Ammon's horn (tissue), 1 donor: ENCODE measurements at places on chromosomes 3 and 15.

DNA sequence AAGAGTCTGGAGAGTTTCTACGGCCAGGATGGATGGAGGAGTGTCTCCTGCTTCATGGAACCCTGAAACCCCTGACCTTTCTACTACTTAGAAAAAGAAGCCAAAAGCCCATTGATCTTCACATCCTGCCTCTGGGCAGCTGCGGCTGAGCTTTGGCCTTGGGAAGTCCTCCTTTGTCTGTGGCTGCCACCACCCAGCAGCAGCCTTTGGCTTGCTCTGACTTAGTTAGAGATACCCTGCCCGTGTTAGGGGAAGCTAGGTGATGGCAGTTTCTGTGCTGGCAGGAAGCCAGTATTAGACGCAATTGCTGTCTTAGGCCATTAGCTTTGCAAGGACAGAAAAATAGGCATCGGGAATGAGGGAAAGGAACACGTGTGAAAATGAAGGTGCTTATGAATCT lies 18.8 kb downstream of the APH1B start:
- DNase-seq = no peak

- no peak for DNase-seq
Observed at GRCh38 chr3:120765830-120766493, 23.4 kb downstream of the GTF2E1 start.

DNA sequence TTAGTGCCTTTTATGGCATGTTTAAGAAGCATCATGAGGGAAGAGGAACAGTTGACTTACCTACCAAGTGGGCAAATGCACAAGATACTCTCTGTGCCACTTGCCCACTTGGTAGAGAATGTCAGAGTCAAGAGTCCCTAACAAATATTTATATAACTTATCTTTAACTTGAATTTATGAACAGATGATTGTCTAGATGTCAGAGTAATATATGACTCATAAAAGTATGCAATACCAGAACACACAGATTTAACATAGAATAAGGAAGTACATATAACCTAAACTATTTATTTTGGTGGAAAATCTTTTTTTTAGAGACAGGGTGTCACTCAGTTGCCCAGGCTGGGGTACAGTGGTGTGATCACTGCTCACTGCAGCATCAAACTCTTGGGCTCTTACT lies 130.0 kb upstream of the NANOGP8 start:
- DNase-seq = no peak

GRCh38 chr3:143163562-143164100 lies 44.1 kb downstream of the CHST2 start:
- peak; percentile 9 for DNase-seq

DNA sequence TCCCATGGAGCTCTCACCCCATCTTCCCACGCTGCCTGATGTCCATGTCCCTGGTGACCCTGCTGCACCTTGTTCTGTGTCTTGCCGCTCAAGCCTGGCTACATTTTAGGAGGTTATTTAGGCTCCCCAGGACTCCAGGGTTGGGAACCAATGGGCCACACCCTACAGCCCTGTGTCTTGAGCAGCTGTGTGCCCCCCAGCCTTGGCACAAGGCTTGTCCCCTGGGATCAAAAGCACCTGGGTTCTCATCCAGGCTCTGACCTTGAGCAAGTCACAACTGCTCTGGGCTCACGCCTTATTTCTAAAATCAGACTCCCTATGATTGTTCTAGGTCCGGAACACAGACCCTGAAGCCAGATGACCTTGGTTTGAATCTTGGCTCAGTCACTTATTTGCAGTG lies 14.1 kb downstream of the SPSB4 start:
- DNase-seq = no peak

- no peak for DNase-seq
Observed at GRCh38 chr3:191889106-191889505, 428.1 kb downstream of the PYDC2 start.

GRCh38 chr3:31502803-31503221 lies 29.9 kb upstream of the STT3B start:
- no peak for DNase-seq

DNA sequence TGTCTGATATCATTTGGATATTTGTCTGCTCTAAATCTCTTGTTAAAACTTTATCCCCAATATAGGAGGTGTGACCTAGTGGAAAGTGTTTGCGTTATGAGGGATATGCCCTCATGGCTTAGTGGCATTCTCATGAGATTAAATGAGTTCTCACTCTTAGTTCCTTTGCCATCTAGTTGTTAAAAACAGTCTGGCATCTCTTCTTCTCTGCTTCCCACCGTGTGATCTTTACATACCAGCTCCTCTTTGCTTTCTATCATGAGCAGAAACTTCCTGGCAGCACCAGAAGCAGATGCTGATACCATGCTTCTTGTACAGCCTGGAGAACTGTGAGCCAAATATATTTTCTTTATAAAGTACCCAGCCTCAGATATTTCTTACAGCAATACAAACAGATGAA lies 33.0 kb downstream of the NLGN1 start:
- no peak for DNase-seq

DNA sequence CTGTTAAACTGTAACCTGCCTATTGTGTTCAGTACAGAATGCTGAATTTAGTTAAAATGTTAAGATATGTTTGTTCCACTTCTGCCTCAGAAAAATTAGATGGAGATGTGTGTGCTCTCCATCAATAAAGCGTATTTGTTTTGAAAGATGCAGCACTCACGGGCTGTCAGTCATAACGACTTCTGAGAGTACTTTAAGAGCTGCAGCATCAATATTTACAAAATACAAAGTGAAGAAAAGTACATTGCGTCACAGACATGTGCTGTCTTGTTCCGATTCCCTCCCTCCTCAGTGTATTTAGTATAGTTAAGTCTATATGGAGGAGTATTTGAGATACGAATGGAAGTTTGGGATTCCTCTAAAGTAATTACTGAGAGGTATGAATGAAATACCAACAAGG lies 166.6 kb downstream of the BBX start:
- DNase-seq = no peak

- DNase-seq = no peak
Observed at GRCh38 chr3:171711461-171712170, 98.7 kb downstream of the PLD1 start.

GRCh38 chr3:39977058-39977794 lies 167.8 kb downstream of the MYRIP start:
- no peak for DNase-seq

DNA sequence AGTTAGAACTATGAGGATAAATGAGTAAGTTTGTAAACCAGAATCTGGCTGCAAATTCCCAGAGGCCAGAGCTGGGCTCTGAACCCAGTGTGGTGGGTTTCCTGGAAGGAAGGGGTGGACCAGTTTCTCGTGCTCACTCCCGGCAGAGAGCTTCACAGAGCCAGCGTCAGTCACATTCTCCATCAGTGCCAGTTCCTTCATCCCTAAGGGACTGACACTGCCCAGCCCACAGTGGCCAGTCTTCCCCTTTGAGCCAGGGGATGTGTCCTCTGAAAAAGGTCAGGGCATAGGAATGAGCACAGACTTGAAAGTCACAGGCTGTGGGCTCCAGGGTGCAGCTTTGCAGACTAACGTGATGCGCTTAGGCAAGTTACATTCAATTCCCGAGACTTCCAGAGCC lies 135.8 kb upstream of the HACD2 start:
- no peak for DNase-seq

- peak; percentile 66 for DNase-seq
Observed at GRCh38 chr15:90869601-90870353, 1.4 kb downstream of the FURIN start.

GRCh38 chr3:163048881-163049280 lies 1552.3 kb downstream of the OTOL1 start:
- no peak for DNase-seq

DNA sequence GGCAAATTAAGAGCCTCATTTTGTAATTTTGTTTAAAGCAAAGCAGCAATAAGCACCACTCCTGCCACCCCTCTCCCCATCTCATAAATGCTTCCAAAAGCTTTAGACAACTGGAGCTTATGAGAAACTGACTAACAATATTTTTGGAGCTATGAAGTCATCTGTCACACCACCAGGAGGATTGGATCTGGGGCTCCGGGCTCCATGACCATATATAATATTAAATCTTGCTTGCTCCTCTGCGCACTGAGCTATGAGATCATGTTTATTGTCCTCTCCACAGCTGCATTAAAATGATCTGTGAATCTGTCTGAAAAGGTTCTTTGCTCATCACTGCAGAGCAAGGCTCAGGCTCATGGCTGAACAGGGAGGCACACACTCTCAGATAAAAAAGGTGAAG lies 323.7 kb downstream of the ZNF621 start:
- no peak for DNase-seq

DNA sequence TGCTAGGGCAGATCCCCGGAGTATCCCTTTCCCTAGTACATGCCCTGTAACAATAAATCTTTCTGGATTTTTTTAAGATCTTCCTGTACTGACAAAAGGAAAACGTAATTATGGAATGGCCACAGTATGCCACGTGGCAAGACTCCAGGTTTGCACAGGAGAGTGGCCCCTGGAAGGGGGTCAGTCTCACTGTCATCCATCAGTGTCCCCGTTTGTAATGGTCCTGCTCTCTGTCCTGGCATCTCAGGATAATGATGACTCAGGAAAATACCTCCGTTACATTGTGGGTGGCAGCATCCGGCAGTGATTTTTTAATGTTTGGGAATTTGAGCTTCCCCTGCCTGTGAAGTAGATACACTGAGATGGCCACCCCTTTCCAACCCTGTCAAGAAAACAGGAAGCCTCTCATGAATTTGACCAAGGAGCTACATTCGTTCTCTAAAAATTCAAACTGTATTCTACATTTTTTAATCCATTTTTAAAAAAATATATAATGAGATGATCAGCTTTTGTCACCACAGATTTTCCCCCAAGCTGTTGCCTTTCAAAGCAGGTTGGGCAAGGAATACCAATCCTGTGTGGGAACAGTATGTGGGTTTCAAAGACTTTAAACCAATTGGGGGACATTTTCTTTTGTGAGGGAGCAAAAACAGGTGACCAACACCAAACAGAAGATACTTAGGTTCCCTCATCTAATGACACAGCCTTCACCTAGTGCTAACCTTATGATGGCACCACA lies 110.4 kb downstream of the C3orf70 start:
- no peak for DNase-seq

DNA sequence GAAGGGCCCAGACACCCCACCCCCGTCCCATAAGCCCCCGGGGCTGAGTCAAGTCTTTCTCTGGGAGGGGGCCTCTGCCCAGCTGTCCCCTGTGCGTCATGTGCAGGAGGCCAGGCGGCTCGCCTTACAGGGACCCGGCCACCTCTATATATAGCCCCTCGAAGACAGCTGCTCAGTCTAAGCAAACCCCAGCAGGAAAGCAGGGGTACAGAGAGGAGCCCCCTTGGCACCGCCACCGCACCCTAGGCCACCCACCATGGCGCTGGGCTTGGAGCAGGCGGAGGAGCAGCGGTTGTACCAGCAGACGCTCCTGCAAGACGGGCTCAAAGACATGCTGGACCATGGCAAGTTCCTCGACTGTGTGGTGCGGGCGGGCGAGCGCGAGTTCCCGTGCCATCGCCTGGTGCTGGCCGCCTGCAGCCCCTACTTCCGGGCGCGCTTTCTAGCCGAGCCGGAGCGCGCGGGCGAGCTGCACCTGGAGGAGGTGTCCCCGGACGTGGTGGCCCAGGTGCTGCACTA lies at the start of gene KLHL40:
Gene KLHL40 (plus strand): TSS at position 175 of the 519 bp plus-strand sequence. CDS start 82 bp downstream, at position 257.
- DNase-seq = no peak

- DNase-seq = no peak
Observed at GRCh38 chr15:89577776-89578115, 2.5 kb downstream of the TICRR start.

DNA sequence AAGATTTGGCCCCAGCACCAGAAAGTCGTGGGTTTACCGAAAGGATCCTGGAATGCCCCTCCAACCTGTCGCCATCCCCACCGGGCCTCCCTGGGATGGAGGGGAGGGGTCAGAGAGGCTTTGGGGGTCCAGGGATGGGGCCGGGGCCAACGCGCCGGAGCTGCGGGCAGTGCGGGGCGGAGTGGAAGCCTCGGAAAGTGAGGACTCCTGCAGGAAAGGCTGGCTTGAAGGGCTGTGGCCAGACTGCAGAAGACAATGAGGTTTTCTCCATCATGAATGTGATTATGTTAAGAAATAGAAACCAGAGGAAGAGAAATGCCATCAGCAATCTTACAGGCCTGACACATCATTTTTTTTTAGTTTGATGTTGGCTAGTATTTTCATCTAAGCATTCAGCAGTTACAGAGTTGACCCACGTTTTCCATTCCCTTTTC lies 738 bp downstream of the YEATS2 start:
- DNase-seq = peak; percentile 35

DNA sequence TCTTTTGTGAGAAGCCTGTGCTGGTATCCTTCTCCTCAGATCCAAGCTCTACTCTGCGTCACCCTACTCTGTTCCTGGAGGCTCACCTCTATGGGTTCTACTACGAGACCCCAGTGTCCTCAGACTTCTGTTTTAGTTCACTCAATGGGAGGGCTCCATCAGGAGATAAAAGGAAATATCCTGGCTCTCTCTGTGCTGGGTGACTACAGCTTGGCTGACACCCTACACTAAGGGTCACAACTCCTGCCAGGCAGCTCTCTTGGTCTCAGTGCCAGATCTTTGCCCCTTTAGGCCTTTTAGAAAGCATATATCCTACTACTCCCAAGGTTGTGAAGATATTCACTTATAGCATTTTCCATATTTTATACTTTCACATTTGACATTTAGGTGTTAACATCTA lies 46.5 kb downstream of the SPG11 start:
- DNase-seq = no peak

- no peak for DNase-seq
Observed at GRCh38 chr3:112056451-112056929, 22.0 kb downstream of the TMPRSS7 start.

DNA sequence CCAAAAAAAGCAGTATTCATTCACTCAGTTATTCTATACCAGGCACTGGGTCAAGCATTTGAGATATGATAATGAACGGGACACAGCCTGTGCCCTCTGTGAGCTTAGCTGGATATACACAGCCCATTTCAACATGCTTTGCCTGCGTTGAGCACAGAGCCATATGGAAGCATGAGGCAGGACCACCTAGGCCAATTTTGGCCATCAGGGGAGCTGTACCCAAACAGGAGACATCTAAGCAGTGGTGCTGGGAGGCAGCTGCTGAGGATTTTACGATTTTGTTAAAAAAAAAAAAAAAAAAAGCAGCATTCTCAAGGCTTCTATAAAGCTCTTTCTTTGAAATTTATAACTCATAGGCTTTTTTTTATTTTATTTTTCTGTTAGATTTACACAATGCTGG lies 87.2 kb upstream of the SLC2A2 start:
- DNase-seq = no peak

- DNase-seq = no peak
Observed at GRCh38 chr3:101973163-101973505, 123.8 kb downstream of the NFKBIZ start.

- DNase-seq = no peak
Observed at GRCh38 chr3:112459750-112460149, 39.5 kb downstream of the BTLA start.

DNA sequence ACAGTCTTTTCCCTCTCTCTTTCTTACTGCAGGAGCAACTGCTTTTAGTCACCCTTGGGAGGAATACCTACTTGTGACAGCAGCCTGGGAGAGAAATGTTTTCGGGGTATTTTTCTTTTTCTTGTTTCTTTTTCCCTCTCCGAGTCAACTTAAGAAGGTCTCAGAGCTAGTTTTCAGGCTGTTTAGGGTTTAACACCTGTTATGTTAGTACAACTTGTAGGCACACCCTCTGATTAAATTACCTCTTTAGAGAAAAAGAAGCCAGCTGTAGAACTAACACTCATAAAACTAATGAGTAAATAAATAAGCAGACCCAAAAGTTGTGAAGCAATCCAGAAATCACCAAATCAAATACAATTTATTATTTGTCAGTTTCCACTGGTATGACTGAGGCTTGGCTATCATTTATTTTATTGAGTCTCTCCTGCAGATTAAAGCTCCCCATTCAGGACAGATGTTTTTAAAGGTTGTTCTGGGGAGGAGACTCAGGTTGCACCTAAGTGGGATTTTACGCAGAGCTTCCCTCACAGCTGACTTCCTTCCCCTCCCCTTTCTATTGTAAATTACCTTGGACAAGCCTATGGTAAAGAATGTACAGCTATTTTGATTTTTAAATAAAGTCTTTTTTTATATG lies 112.5 kb downstream of the FOXB1 start:
- no peak for DNase-seq
